ENCODE measurements at places on chromosomes 5 and 9.

DNA sequence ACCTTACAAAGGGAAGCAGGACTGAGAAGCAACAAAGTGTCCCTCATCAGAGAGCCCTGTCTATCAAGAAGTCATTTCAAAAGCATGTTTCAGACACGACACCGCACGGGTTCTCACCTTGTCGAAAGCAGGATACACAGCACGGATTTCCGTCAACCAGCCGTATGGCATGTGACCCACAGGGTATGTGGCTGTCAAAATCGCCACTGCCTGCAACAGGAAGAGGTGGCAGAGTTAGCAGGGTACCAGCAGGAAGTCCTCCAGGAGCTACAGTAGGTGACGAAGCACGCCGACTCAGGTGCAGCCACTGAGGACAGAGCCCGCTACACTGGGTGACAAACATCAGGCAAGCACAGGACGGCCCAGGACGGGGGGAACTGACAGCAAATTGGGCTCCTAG, 81.2 kb downstream of the OTULIN start:
- DNase-seq, result no peak

DNA sequence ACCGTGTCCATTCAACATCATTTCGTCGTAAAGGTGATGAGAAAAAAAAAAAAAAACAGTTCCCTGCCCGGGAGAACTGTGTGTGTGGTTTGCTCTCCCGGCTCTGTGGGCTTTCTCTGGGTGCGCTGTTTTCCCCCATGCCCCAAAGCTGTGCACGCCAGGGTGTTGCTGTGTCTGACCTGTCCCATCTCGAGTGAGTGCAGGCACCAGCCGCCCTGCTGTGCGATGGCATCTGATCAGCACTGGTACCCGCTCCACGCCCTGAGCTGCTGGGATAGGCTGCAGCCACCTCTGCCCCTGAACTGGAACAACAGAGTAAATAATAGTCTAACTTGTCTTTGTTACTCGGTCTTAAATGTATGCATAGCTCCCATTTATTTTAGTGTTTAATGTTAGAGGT, 33.3 kb downstream of the CEP72 start:
- DNase-seq, result no peak

DNA sequence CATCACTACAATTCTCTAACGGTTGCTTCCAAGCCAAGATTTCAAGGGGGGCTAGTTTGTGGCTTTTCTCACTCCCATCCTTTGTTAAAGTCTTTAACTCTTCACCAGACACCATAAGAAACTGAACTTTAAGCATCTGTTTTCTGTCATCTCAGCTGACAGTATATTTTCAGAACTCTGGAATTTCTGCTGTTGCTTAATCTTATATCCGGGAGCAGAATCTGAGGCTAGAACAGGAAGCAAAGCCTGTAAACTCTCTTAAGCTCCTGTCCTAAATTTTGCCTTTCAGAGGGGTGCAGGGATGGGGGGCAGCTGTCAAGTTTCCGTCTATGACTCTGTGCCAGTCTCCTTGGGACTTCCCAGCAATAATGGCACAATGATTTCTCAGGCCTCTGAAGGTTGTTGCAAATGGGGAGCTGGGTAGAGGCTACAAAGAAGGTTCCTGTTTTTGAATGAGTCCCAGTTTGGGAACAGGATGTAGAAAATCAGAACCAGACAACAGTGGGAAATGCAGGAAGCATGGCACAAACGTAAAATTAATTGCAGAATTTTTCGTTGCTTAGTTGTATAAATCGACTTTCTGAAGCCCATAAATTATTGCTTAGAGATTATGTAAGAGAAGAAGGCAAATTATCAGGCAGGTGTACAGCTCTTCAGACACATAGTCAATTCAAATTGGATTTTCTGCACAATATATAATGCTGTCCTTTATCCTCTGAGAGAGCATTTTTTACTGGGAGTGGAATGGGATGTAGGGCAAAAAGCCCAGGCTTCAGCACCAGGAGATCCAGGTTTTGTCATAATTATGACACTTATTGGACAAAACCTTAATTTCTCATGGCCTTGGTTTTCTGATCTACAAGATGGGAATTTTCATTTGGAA, 430.9 kb downstream of the DMAC1 start:
- no peak for DNase-seq

DNA sequence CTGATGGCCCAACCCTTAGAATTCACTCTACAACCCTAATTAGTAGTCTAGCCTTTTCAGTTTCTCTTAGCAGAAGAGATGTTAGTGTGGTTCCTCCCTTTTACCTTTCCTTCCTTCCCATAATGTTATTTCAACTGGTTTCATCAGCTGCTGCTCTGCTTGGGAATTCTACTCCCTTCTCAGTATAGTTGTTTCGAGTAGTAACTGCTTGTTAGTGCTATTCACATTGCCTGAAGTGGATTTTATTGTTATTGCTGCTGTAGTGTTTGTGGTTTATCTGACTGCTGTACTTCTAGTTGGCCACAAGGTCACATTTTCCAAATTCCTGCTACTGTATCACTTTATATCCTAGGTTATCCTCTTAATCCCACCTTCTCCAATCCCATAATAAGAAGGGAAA, 29.7 kb downstream of the SMIM15 start:
- no peak for DNase-seq

GRCh38 chr5:126965061-126965475, 65.3 kb downstream of the MARCHF3 start:
- DNase-seq, result no peak

DNA sequence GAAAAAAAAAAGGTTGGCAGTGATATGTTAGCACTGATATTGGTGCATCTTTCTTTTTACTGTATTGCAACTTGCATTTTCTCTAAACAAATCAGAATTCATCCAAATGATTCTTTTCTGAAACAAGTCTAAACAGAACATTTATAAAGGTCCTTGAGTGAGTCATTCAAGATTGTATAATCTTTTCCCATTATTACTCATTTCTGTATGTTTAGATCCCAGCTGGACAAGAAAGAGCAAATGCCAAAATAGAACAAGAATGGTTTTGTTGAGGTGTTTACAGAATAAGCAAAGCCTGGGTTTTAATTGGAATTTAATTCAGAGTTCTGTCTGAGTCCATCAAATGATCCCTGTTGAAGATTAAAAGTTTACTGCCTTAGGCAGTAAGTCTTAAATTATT, 112.3 kb downstream of the VCAN start:
- DNase-seq, result no peak

DNA sequence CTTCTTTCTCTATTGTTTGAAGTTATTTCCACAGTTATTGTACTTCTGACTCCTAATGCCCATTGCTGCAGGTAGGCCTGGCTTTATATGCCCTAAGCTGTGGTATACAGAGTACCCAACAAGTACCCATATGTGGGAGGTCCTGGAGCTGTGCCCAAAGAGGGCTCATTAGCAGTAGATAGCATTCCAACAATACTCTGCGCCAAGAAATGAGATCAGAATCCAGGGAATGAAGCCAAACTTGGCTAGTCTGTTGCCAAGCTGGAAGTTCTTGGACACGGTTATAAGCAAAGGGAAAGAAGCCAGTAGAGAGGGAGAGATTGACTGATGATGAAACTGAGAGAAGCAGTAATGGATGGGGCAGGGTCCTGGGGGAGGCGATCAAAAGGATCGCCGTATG, 29.7 kb upstream of the FAM169A start:
- DNase-seq, result no peak
